Stimulated activated CD8-positive, alpha-beta memory T cell treated with anti-CD3 and anti-CD28 coated beads, Interleukin-4, amount 100 ng/mL, for 1 hour (primary cell): ENCODE measurements at places on chromosomes 3 and 15.

- DNase-seq: no peak
These were observed 17.2 kb upstream of the RBSN start for GRCh38 chr3:15116032-15116669.

DNA sequence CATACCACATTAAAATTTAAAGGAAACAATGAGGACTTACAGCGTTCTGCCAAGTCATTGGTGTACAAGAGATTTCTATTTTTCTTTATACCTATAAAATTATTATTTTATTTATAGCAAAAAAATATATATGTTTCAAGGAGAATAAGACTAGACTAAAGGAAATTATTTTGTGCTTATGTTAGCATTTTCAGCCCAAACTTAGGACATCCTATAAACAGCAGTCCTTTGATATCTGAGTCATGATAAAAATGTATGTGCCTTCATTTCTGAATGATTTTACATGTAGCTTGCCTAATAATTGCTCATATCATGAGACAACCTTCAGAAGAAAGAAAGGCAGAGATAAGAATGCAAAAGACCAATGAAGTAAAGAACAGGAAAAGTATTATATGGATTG, 16.7 kb upstream of the CPA3 start:
- no peak for DNase-seq

DNA sequence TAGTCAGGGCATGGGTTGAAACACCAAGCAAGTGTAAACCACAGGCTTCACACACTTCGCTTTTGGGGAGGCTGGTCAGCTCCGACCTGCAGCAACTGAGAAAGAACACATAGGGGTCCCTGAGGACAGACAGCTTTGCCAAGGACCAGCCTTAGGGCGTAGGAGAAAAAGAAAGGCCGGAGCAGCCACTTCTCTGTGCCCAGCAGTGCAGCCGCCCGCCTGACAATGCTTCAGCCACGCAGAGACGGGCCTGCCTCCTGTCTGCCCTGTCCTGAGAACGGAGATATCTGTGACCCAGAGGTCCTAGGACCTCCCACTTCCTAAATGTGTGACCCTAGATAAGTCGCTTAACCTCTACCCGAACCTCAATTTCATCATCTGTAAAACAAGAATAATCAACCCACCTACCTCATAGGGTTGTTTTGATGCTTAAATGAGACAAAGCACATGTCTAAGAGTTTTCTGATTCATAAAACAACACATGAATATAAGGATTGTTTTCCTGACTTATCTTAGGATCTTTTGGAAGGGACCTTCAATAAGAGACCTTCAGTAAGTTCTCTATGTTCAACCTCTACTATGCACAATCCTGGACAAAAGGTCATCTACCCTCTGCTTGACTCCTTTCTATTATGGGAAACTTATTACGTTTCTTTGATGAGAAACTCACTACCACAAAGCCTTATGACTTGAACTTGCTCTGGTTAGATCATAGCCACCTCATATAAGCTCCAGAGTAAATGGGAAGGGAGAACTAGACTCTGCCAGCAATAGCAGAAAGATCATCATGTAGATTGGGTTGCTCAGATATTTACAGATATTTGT, 32.9 kb upstream of the RFTN1 start:
- no peak for DNase-seq

DNA sequence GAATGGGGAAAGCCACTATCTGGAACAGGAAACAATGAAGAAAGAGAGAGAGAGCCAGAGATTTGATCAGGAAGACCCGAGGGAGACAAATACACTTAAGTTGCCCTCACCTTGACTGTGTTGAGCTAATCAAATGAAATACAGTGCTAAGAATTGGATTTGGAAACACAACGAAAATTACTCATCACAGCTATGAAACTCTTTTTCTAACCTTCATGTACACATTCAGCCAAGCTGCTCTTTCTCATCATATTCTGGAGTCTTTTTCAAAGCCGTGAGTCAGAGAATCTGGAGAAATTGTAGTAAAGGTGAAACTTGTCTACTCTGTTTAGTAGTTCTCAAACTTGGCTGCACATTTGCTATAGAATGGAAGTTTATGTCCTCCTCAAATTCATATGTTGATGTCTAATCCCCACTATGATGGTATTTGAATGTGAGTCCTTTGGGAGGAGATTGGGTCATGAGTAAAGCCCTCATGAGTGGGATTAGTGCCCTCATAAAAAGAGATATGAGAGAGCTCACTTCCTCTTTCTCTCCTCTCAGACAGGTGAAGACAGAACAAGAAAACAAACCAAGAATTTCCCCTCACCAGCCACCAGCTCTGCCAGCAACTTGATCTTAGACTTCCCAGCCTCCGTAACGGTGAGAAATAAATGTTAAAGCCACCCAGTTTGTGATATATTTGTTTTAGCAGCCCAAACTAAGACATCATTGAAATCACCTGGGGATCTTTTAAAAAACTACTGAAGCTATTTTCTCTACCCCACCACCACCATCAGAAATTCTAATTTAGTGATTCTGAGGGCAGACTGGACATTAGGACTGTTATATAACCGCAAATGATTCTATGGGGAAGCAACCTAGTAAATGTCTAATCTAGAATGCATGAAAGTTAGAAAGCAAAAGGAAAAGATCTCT, 143.6 kb upstream of the GRM7 start:
- DNase-seq: no peak

GRCh38 chr3:134163096-134163495, 87.6 kb downstream of the RYK start:
- no peak for DNase-seq

DNA sequence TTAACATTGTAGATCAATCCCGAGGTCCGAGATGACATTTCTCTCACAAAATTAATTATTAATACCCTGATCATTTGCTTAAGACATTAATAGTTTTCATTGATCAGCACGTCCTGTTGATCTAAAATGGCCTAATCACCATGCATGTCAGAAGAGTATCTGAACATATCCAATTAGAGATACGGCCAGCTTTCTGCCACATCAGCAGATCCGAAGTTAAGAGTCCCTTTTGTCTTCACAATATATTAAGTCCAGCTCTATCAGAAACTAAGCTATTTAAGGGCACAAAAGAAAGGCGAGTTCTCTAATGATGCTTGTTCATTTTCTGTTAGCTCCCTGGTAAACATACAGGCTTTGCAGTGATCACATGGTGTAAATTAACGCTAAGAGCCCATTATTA, 470.3 kb downstream of the CNTN4 start:
- DNase-seq: no peak

GRCh38 chr15:81882504-81882903, 163.3 kb downstream of the MEX3B start:
- no peak for DNase-seq

DNA sequence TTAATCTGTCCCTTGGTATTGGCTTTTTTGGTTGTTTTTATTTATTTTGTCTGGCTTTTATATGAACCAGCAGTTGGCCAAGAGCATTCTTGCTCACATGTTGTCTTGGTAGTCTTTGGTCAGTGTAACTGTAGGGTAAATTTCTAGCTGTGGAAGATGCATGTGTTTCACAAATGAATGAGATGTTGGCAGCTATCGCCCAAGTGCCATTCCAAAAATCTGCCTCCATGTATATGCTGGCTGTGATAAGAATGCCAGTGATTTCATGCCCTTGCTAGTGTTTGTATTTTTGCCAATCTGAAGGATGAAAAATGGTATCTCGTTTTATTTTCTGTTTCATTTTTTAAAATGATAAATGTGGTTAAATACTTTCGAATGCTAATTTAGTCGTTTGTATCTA, 50.1 kb downstream of the TLNRD1 start:
- no peak for DNase-seq

GRCh38 chr3:87771337-87772192, 287.2 kb downstream of the CGGBP1 start:
- DNase-seq: no peak

- no peak for DNase-seq
These were observed 2.9 kb downstream of the SEMA3F start for GRCh38 chr3:50157827-50158529.

DNA sequence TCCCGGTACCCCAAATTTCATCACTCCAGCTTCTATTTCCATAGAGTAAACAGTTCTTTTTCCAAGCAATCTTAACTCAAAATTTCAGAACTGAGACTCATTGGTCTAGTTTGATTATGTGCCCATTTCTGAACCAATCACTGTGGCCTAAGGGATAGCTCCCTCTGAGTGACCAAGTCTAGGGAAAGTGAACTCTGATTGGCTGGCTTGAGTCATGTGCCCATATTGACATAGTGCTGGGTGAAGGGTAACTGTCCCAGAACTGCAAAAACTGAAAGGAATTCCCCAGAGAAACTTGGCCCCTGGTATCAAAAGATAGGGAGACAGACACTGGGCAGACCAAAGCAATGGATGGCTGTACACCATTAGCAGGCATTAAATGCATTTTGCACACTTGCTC, 171.2 kb upstream of the WNT5A start:
- no peak for DNase-seq

DNA sequence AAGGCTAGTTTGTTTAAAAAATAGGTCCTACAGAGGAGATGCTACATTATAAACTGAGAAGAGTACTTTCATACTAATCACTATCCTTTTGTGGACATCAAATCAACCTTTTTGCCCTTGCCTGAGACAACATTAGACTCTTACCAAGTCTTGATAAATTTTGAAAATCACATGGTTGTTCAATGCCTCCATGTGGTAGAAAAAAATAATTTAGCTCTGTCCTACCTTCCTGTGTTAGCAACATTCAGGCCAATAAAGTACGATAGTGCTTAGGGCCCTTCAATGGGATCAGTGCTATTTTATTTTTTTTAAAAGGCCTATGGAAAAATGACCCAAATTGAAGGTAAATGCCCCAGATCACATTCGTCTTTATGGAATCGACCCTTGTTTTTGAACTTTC, 5.0 kb upstream of the UBE2E1 start:
- no peak for DNase-seq

- no peak for DNase-seq
These were observed 75.6 kb downstream of the ST6GAL1 start for GRCh38 chr3:187005827-187006481.

GRCh38 chr3:173153631-173154030, 12.6 kb upstream of the SPATA16 start:
- no peak for DNase-seq

DNA sequence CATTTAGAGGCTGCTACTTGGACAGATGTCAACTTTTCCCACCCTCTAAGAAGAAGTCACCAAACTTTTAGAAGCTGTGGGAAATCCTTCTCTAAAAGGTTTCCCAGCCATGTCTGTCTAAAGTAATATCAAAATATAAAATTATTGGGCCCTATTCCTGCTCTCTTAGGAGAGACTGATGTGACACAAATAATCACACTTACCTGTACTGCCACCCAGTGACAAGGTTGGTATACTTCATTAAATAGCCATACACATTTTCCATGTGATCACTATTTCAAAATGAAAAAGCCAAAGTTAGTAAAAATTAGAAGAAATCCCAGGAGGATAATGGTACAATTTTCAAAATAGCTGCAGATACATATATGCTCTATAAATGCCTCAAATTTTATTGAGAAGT, 12.6 kb downstream of the OSBPL11 start:
- no peak for DNase-seq

DNA sequence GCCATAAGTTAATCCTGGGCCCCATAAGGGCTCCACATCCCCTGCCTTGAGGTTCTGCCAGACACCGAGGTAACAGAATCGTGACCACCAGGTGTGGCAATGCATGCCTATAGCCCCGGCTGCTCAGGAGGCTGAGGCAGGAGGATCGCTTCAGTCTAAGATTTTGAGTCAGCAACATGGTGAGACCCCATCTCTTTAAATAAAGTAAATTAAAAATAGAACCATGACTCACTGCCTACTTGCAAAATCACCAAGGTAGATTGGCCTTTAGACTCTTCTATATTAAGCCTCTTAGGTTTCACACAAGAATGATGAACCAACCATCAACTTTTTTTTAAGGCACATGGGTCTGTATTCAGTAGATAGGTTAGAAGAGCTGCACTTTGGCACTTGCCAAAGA, 9.7 kb downstream of the WDR5B start:
- no peak for DNase-seq

- DNase-seq: no peak
These were observed 46.3 kb downstream of the LIMD1 start for GRCh38 chr3:45640724-45641361.

DNA sequence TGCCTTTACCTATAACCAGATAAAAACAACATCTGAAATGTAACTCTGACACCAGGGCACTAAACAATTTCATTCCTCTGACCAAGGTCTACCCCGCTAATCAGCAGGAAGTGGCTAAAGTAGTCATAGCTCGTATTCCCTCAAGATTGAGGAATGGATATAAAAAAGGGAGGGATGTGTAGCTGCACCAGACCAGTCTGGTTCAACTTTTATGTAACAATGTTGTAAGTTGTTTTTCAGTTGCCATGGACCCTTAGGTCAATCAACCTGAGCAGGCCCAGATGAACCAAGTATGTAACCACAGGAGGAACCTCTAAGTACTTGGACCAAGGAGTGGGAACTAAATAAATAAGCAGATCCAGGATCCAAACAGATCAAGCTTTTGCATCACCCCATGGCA, 28.4 kb upstream of the IFT57 start:
- no peak for DNase-seq

GRCh38 chr3:24830230-24831152, 335.8 kb upstream of the THRB start:
- DNase-seq: no peak

- no peak for DNase-seq
These were observed 91.9 kb downstream of the NAALADL2 start for GRCh38 chr3:174951034-174951433.

- DNase-seq: no peak
These were observed 66.6 kb downstream of the TGFBR2 start for GRCh38 chr3:30672959-30673358.

GRCh38 chr3:136270179-136270578, 20.0 kb downstream of the PCCB start:
- no peak for DNase-seq

DNA sequence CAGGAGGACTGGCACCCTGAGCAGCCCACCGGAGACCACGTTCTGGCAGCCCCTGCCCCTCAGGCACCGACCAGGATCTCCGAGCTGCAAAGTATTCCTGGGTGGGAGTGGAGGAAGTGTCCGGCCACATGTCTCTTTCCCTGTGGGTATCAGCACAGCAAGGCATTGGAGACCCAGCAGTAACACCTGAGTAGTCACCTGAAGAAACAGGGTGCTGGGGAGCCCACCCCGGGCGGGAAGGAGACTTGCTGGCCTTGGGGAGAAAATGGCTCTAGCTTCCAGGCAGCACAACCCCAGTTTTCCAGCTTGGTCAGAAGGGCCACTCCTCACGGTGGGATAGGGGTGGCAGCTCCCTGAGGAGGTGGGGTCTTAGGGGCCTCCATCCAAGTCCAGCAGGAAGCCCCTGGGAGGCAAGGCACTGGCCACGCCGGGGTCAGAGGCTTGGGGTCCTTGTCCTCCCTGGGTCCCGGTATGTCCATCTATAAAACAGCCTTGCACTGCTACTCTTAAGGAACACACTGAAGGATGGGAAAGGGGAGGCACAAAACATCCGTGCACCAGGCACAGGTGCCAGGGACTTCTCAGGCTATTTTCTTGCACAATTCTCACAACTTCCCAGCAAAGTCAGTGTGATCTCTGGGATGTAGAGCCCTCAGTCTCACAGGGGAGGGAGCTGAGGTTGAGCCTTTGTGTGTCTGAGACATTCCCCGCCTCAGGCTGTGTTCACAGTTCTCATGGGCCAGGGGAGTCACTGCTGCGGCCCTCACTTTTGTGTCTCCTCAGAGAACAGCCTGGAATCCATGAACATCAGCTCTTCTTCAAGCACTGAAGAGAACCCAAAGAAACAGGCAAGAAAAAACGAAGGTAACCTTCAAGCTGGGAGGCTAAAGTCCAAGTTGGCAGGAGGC, 11.9 kb downstream of the CFAP100 start:
- no peak for DNase-seq

- no peak for DNase-seq
These were observed 4.7 kb upstream of the CLDN1 start for GRCh38 chr3:190326930-190327329.

GRCh38 chr15:57284535-57284934, 91.8 kb upstream of the CGNL1 start:
- no peak for DNase-seq
